ENCODE measurements at places on chromosomes 6 and 20. TPM values are rescaled to one million over a fixed set of nuclear protein-coding genes. Genes with fewer than 3 reads are reported as not detected.
A peak's percentile ranks its signal among the peaks of the same experiment; 100 is the strongest.

- no peak for ATAC-seq
Observed at GRCh38 chr20:47791084-47791599, 5.9 kb upstream of the SULF2 start.

DNA sequence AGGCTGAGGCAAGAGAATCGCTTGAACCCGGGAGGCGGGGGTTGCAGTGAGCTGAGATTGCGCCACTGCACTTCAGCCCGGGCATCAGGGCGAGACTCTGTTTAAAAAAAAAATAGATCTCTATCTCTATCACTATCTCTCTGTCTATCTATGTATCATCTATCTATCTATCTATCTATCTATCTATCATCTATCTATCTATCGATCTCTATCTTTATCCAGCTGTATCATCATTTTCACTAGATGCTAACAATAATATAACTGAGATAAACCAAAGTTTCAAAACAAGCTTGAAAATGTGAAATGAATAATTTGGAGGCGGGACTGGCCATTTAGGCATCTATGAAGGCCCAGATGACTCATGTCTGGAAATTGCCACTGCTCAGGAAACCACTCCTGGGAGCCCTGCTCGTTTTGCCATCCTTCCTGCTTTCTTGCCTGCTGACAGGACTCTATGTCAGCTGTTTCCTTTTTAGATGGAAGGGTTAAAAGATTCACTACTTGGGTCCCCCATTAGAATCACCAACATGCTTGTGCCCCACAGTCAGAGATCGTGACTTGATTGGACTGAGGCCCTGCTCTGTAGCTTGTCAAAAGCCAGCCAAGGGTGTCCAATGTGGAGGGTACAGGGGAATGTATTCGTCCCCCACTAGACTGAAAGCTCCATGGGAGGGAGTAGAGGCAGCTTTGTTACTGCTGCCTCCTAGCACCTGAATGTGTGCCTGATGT is 61.7 kb downstream of the UTRN start:
- ATAC-seq: peak; percentile 44

DNA sequence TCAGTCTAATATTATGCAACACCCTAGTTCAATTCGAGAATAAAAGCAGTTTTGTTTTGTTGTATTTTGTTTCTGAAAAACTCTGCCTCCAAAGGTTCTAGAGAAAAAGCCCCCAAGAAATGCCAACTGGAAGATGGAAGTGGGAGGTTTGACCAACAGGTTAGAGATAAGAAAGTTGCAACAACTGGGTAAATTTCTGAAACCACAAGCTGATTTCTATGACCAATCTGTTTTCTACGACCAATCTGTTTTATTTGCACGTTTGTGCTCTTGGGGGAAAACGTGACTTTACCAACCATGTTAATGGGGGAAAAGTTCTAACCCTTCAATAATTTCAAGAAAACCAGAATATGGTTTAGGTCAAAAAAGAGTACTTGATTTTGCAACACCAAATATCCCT is 173.2 kb downstream of the PDE7B start:
- no peak for ATAC-seq

DNA sequence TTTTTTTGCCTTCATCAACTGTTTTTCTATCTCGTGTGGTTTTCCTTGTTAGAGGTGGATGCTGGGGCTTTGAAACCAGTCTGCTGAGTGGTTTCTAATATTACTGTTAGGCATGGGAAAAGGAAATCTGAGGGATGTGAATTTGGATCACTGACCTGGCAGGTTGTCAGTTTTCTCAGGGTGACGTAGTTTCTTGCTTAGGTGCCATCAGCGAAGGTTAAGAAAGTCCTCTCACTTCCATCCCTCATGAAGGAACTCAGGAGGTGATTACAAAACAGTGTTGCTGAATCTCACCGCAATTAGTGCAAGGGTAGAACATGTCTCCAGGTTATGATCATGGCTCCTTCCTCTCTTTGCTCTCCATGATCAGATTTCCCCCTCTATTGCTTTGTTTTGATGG is 135.9 kb downstream of the SOX4 start:
- no peak for ATAC-seq

DNA sequence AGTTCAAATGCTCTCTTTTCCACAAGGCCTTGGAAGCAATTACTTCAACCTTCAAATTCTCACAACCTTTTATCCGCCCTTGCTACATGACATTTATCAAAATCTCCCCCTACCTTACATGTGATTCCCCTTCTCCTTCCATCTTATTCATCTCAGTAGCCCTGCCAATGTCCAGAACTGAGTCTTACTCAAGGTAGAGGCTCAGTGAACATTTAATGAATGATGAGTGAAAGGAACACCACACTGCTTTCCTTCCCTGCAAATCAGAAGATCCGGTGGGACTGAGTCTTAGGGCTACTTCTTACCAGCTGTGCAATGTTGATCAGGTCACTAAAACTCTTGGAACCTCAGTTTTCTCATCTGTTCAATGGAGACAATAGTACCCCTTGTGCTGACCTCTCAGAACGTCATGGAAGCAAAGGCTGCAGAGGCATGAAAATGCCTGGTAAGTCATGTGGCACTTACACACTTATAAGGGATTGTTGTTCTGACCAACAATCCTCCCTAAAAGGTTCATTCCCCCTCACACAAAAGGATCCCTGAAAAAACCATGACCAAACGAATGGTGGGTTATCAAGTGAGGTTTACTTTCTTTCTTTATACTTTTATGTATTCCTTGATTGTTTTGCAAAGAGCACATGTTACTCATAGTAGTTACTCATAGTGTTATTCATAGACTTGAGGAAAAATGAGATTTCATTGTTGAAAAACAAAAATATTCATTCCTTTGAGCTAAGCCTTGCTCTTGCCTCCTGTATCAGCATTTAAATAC is 6.5 kb downstream of the MDGA1 start:
- no peak for ATAC-seq

DNA sequence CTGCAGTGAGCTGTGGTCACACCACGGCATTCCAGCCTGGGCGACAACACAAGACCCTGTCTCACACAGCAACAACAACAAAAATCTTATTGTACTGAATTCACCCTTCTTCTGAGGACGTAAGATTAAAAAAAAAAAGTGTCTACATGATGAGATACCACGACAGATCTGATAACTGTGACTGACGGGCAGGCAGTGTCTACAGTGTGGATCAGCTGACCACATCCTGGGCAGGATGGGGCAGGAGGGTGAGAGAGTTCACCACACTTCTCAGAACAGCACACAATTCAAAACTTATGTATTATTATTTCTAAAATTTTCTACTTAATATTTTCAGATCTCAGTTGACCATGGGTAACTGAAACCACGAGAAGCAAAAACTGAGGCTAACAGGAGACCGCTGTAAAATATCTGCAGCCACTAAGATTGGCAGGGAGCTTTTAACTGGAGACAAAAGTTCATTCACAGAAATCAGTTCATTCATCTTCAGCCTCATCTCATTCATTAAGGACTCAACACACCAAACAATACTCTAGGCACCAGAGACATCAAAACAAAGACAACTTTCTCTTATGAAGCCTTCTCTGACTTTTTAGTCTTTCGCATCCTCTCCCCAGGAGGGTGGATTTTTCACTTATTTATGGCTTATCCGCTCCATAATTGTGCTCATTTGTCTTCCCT is 15.7 kb upstream of the NHSL1 start:
- no peak for ATAC-seq

DNA sequence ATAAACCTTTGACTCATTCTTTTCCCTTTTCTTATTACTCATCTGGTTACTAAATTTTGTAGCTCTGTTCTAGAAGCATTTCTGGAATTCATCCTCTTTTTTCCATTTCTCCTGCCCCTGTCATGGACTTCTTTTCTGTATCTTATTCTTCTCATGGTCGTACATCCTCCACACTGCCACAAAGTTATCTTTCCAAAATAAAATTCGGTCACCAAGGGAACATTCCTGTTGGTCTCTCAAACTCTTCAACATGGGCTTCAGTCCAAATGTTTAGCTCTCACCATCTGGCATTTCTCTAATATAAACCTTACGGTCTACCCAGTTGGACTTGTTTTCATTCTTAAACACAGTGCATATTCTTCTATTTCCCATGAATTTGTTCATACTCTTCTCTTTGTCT is 428.8 kb upstream of the ID4 start:
- no peak for ATAC-seq

DNA sequence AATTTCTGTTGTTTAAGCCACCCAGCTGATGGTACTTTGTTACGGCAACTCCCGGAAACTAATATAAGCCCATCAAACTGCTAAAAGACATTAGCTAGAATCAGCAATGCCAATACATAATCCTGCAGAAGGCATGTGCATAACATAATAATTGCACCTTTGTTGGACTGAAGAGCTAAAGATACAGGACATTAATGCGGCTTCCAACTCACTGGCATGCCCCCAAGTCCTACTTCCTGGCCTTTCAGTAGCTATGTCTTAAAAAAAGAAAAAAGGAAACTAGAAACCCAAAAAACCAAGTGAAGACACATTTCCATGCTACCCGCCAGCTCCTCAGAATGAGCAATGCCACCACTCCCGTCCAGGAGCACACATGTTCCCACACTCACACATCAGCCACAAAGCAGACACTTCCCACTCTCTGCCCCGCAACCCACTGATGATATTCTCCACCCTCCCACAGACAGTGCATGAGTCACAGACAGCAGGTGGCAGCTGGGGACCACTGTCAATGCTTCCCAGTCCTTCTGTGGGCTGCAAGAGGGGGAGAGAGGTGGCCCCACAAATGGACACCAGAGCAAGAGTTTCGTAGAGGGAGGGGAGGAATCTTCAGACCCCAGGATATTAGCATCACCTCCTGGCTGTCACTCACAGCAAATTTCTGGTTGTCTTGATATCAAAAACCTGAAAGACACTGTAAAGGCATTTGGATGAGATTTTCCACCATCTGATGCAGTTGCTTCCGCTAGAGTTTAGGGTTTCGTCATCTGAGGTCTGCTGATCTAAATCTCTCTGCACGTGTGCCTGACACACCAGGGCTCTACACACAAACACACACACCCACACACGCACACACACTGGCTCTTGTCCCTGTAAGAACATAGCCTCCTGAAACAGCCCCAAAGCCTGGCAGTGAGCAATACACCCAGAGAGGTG is 32.8 kb downstream of the GFOD1 start:
- ATAC-seq: peak; percentile 57

The SDCBP2 gene
- total RNA-seq: 107 TPM

DNA sequence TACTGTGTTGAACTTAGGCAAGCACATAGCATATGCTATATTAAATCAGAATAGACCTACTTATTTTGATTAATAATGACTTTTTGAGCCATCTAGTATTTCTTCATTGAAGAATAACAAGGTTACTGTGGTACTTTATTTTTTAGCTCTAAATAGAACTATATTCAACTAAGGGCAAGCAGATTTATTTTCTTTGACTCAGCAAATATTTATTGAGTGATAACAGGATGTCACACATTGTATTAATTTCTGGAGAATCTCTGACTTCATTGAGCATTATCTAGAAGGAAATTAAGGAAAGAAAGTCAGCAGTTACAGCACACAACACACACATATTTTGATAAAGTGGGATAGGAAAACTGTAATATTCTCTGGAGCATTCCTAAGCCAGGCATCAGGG is 407.4 kb downstream of the CD109 start:
- no peak for ATAC-seq

- ATAC-seq: no peak
Observed at GRCh38 chr20:18363708-18364107, 75.4 kb downstream of the ZNF133 start.

- ATAC-seq: no peak
Observed at GRCh38 chr20:13037727-13038126, 29.0 kb downstream of the SPTLC3 start.

DNA sequence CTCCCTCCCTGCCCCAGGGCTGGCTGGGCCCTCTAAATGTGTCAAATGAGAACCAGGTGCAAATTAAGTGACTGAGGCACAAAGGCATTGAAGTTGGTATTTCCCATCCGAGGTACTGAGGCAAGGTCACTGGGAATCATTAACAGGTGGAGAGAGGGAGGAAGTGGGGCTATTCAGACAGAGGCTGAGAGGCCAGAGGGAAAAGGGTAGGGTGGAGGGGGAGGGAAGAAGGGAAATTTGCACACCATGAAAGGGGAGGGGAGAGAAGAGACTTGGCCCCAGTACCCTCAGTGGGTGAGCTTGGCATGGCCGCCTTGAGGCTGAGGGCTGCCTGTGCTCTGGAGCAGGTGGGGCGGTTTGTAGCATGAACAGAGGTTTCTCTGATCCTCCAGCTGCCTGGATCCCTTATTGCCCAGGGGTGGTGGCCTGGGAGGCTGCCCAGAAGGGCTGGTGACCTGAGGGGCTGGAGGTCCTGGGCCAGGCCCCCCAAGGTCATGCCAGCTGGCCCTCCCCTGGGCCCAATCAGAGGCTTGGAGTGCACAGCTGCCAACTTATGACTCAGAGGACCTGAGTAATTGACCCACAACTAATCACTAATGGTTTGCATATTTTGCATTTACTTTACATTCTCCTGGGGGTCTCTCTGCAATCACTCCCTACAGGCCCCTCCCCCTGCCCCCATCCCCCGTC is 40.3 kb upstream of the ZFAND3 start:
- no peak for ATAC-seq

The SYCP2L gene
- not detected for total RNA-seq

GRCh38 chr20:38995536-38996044 is 33.4 kb downstream of the DHX35 start:
- no peak for ATAC-seq

- ATAC-seq: no peak
Observed at GRCh38 chr6:31768363-31769257, 6.2 kb downstream of the SAPCD1 start.

The BMP6 gene
- 0.60 TPM for total RNA-seq

GRCh38 chr20:219290-220115 is 7.6 kb upstream of the DEFB129 start:
- ATAC-seq: no peak

GRCh38 chr6:29021434-29021833 is 16.3 kb upstream of the ZNF311 start:
- no peak for ATAC-seq

DNA sequence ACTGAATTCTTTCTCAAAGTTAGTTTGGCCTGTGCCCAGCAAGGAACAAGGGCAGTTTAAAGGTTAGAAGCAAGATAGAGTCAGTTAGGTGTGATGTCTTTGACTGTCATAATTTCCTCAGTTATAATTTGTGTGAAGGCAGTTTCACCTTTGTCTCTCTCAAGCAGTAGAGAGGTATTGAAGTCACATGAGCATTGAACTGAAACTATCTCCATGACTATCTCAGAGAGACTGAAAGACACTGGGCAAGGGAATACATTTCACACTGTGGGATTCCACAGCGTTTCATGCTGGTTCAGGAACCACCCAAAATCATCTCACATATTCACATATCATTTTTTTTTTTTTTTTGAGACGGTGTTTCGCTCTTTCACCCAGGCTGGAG is 366.1 kb downstream of the PREX1 start:
- ATAC-seq: no peak
